Stimulated activated CD4-positive, alpha-beta T cell treated with anti-CD3 and anti-CD28 coated beads, Interleukin-12 subunit alpha, Interleukin-12 subunit beta, amount 100 ng/mL, for 4 hours (primary cell): ENCODE measurements at places on chromosomes 6 and 20.

GRCh38 chr6:69871107-69871506 lies 4.8 kb downstream of the COL19A1 start:
- DNase-seq = no peak

DNA sequence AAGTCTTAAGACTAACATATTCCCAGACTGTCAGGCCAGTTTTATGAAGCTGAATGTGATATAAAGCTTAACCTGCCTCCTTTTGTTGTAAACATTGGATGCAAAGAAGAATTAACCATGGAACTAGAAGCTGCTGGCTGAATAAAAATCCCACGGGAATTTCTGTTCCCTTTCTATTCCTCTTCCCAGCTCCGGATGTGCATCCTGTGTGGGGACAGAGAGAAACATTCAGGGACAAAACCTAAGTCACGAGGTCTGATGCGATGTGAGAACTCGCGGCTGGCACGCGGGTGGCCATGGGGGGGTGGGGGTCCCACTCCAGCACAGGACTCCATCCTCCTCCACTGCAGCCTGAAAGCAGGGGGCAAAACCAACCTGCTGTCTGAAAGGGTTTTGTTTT lies 32.2 kb downstream of the RAMACL start:
- DNase-seq = no peak

DNA sequence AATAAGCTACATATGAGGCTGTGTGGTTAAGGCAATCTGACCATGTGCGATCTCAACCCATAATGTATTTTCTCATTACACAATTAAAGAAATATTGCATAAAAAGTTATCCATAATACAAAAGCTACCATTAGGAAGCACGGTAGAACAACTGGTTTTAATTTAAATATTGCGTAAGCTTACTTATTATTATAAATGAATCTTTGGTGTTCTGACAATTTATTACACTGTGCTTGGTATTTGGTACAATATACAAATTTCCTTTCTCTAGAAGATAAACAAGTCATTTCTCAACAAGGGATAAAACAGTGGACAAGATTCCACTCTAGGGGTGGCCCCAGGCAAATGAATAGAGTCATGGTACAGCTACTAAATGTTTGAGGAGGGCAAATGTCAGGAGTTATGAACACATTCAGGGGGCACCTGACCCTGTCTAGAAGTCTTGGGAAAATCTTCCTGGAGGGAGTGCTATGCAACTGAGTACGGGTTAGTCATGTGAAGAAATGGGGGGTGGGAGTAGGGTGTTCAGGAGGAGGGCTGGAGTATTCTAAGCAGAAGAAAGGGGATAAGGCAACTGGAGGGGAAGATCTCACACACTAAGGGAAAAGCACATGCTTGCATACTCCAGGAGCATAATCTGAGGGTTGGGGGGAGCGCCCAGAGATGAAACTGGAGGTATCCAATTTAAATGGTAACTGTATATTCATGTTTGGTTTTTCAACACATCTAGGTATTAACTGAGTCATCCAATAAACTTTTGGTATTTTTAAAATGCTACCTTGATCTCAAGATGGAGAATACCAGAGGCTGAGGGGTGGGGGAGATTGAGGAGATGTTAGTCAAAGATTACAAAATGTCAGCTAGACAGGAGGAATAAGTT lies 296.9 kb upstream of the SGK1 start:
- DNase-seq = no peak

- DNase-seq = no peak
These were observed 251.0 kb downstream of the CDH4 start for GRCh38 chr20:61503106-61503505.

DNA sequence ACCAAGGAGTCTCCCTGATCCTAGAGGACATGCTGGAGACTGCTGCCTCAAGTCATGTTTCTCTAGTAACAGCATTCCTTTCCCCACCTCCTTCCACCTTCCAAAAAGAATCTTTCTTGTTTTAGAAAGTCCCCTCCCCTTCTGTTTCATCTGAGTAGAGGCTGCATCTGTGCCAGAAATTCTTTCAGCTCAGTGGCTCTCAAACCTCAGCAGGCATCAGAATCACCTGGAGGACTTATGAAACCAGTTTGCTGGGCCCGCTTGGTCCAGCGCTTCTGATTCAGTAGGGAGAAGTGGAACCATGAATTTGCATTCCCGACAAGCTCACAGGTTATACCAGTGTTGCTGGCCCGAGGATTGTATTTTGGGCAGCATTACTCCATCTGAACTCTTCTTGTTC lies 55.1 kb downstream of the TMEM200A start:
- DNase-seq = no peak

GRCh38 chr6:82045965-82046756 lies 201.4 kb downstream of the IBTK start:
- DNase-seq = no peak

DNA sequence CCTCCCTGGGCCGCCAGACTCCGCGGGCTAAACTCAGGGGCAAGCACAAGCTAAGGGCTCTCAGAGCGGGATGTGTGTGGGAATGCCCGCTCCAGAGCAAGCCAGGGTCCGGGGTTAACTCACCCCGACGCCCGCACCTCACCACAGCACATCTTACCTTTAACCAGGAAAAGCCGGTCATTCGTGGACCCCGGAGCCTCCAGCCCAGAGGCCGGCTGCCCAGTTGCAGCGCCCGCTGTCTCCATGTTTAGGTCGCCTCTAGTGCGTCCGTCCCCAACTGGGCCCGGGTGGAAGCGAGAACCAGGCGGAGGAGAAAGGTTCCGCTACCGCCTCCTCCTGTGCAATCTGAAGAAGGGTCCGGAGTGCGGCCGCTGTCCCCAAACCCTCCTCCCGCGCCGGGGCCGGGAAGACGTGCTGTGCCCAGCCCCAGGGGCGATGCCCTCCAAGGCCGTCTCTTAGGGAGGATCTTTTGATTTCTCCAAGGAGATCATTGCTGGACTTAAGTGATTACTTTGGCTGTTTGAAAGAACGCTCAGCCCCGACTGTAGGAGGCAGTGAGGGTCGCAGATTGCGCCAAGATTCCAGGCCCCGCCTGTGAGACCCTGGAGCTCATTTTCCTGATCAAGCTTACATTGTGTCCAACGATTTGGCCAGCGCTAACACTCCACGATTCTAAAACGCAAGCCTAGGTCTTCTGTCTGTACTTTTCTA lies at the start of gene TMEM242:
TMEM242 (minus strand) TSS at position 265 of the 711 bp plus-strand sequence; CDS start at position 245, 20 bp downstream.
- DNase-seq = peak; percentile 87

GRCh38 chr6:137043710-137044365 lies 927 bp downstream of the IL20RA start:
- DNase-seq = no peak

DNA sequence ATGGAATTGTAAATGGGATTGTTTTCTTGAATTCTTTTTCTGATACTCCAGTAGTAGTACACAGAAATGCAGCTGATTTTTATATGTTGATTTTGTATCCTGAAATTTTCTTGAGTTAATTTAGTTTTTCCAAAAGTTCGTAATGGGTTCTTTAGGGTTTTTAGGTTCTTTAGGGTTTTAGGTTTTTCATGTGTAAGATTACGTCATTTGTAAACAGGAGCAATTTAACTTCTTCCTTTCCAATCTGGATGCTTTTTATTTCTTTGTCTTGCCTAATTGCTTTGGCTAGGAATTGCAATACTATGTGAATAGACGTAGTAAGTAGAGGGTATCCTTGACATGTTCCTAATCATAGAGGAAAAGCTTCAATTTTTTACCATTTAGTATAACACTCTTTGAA lies 568.6 kb downstream of the MMUT start:
- DNase-seq = no peak

GRCh38 chr6:156109713-156110112 lies 654.1 kb upstream of the NOX3 start:
- no peak for DNase-seq

DNA sequence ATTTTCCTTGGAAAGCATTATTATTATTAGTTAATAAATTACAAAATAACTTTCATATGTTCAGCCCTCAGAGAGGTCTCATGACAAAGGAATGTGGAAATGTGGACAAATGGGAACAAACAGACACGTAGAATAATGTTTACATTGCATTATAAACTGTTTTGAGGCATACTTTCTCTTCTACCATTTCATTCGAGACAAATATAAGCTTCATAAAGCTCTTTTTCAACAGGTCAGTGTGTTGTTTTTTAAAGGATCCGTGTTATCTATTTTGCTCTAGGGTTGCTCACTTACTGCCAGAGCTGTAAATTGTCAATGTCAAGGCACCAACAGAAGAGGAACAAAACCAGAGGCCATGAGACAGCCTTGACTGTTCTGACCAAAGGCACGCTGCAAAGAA lies 256.8 kb downstream of the PHACTR1 start:
- no peak for DNase-seq

DNA sequence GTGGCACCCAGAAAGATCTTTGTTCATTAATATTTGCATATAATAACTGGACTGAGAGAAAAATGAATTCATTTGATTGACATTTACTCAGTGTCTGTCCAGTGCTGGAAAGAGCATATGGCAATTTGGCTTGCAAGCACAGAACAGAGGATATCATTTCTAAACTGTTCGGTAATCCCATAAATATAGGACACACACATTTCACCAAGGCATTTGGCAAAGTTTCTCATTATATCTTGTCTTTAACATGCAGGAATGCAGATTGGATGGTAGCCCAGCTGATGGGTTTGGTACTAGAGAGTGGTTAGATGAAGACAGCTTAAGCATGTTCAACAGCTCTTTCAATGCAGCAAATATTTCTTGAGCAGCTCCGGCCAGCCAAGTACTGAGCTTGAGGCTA lies 259.2 kb downstream of the PRKN start:
- DNase-seq = no peak

DNA sequence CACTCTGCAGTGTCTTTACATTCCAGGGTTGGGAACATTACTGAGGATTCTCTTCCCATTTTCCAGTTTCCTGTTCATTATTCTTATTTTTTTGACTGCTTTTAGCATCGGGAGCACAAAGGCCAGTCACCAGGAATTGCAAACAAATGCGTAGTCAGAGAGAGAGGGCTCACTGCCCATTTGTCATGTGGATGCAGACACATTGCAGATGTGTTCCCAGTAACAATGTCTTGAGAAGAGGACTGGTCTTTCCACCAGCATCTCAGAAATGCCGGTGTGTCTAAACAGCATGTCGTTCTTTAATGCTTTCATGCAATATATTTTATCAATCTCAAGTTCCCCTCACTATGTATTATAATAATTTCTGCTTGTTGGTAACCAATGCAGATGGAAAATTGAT lies 952 bp upstream of the TAAR6 start:
- DNase-seq = no peak

DNA sequence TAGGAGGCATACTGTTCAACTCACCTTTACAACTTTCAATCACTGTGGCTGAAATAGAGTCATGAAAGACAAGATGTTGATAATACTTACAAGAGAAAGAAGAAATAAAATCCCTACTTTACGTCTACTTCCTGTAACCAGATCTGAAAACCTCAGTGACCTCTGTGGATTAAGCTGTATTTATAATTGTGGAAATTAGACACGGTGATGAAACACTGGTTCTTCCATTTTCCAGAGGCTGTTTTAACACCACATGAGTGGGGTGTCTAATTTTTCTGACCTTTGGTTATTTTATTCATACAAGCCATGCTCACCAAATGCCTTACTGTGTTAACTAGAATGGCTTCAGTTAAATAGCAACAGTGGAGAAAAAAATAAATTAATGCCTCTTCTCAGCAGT lies 58.5 kb upstream of the HIVEP1 start:
- DNase-seq = no peak

DNA sequence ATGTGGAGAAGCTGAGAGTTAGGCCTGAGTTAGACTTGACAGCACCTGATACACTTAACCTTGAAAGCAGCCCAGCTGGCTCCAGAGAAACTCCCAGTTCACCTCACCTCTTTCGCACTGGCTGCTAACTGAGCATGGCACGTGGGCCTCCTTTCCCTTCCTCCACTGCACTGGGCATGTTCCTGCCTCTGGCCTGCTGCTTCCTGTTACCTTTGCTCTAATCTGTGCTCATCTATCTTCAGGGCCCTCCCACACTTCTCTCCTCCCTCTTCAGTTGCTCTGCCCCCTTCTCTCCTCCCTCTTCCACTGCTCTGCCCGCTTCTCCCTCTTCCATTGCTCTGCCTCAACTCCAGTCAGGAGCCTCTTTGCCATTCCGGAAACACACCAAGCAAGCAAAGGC lies 13.7 kb upstream of the UBE2V1 start:
- no peak for DNase-seq

GRCh38 chr20:37413023-37413334 lies 67.0 kb downstream of the SRC start:
- DNase-seq = no peak

DNA sequence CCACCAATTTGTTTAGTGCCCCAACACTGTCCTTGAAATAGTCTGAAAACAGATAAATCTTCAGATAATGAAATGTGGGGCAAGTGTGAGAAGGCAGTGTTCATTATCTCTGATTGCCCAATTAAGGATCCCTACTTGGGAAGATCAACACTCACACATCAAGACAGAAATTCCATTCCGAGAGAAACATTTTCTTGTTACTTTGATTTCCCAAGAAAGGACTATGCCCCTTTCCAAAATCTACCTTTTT lies 16.2 kb downstream of the HMGN4 start:
- DNase-seq = no peak

DNA sequence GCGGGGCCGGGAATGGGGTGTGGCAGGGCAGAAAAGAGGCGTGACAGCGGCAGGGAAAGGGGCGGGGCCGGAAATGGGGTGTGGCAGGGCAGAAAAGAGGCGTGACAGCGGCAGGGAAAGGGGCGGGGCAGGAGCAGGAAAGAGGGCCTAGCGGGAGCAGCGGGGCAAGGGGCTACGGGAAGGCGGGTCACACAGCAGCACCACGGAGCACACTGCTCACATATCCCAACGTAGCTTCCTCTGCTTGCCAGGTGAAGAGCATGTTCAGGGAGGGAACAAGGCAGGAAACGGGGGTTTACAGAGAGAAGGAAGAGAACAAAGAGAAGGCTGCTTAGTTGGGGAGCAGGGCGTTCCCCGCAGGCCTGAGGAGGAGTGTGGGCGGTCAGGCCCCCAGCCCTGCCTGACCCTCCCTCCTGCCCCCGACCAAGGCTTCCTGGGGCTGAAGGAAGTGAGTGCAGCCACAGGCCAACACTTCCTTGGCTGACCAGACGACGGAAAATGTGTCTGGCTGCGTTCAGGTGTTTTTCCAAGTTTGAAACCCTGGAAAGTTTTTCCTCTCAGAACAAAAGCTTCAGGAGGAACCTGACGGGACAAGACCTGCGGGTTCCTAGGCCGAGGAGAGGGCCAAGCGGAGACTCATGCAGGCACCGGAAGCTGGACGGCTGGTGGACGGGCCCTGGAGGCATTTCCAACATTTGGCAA lies 13.8 kb downstream of the UCKL1 start:
- DNase-seq = no peak

GRCh38 chr20:8005575-8006366 lies 13.8 kb downstream of the TMX4 start:
- no peak for DNase-seq

DNA sequence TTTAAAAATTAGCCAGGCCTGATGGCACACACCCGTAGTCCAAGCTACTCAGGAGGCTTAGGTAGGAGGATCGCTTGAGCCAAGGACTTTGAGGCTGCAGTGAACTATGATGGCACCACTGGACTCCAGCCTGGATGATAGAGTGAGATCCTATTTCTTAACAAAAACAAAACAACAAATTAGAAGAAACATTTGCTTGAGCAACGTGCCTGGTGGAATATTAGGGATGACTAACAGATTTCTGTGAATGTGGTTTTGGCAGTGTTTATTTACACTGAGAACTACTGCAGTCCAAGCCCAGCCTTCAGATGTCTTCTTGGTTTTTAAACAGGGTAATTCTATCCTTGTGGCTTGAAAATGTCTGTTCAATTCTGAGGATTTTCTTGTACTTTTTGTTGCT lies 9.2 kb downstream of the PPP1R3G start:
- DNase-seq = no peak
